ENCODE measurements at places on chromosomes 5 and 9.
A peak's percentile ranks its signal among the peaks of the same experiment; 100 is the strongest.

DNA sequence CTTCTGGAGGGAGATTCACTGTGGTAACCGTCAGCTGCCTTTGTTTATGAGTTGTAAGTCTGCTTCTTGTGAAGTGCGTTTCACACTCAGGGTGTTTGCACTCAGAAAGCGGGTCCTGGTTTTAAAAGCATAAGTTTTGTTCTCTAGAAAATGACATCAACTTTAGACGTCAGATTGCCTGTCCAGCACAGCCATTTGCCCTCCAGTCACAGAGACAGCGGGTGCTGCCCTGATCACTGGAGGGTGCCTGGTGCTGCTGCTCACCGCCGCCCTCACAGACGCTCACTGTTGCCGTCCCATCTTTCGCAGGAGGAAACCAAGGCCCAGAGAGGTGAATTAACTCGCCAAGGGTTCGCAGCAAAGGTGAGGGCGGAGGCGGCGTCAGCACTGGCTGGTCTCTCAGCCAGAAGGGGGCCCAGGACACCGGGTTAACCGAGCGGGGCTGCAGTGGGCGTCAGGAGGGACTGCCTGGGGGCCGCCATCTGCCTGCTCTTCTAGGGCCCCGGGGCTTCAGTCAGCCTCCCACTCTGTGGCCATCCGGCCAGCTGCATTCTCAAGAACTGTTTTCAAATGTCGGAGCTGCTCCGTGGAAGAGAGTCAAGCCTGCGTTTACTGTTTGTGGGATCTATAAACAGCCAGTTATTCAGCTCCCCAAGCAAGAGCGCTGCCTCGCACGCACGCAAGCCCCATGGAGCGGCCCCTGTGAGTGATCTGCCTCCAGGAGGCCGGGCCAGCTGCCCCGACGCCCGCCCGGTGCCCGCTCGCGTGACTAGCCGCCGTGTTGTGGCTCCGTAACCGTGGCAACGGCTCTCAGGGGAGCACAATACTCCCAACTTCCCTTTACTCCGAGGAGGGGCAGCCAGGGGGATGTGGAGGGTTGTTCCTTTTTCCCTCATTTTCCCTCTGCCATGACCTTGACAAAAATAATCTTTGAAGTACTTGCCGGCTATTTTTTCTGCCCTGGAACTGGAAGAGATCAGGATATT is 43.4 kb upstream of the EXOC3 start:
- DNase-seq: peak; percentile 94

GRCh38 chr5:109291090-109291489 is 118.7 kb downstream of the PJA2 start:
- DNase-seq: no peak

DNA sequence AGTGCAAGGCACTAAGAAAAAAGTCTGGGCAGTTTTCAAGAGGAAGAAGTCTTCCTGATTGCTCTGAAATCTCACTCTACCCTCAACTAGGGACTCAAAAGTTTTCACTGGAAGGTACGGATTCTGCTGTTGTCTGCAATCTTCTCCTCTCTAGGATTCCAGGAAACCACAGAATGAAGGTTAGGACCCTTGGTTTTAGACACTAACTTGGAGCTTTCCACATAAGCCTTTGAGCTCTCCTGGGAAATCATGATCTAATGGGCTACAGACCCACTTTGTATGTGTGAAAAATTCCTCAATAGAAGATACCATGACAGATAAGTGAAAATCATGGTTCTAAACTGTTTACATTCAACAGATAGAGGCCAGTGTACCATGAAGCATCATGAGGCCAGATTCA is 265.1 kb downstream of the PSAT1 start:
- no peak for DNase-seq

- no peak for DNase-seq
Measured at GRCh38 chr9:89448381-89448780, 49.5 kb downstream of the SEMA4D start.

DNA sequence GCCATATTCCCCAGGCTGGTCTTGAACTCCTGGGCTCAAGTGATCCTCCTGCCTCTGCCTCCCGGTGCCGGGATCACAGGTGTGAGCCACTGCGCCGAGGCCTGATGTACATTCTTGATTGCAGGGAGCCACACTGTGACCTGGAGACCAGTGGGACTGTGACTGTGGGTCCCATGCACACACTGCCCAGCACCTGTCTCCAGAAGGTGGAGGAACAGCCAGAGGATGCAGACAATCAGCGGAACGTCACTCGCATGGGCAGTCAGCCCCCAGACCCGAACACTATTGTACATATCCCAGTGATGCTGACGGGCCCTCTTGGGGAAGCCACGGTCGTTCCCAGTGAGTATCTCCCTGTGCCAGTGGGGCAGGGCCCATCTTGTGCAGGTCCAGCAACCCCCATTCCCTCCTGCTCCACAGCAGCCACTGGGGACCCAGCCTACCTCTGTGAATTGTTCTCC is 147.3 kb downstream of the CACNA1B start:
- DNase-seq: no peak

DNA sequence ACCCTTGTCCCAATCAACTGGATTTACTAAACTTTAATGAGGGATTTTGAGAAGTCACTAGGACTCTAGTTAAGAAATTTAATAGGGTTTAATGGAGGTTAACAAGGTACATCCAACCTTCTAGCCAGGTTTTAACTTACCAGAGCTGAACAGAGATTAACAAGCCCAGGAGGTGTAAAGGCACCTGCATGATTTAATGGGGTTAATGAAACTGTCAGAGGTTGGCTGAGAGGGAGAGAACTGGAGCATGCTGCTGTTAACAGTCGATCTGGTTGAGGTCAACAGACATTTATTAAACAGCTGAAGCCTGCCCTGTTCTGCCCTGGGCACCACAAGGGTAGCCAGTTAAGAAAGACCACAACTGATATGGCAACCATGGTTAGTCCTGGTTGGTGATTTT is 13.6 kb downstream of the HAND1 start:
- DNase-seq: no peak
